ENCODE measurements at places on chromosomes 6 and 20.

- no peak for DNase-seq
These were observed 4.2 kb upstream of the RNF182 start for GRCh38 chr6:13920552-13920951.

DNA sequence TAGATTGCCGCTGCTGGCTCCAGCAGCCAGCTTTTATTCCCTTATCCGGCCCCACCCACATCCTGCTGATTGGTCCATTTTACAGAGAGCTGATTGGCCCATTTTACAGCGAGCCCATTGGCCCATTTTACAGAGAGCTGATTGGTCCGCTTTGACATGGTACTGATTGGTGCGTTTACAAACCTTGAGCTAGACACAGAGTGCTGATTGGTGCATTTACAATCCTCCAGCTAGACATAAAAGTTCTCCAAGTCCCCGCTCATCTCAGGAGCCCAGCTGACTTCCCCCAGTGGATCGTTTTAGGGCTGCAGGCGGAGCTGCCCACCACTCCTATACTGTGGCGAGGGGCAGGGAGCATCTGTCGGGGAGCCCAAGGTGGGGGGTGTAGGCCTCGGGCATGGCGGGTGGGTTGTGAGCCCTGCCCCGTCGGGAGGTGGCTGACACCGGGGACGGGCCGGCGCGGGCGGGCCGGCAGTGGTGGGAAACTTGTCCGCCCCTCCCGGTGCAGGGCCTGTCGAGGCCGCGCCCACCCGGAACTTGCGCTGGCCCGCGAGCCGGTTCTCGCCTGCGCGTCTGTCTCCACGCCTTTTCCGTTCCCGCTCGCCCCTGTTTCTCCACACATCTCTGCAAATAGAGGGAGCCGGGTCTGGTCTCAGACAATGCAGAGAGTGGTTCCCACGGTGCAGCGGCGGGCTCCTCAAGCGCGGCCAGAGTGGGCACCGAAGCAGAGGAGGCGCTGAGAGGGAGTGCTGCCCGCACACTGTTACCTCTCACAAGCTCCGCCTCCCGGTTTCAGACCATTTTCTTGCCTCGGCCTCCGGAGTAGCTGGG is 86.1 kb upstream of the STMND1 start:
- DNase-seq: no peak

DNA sequence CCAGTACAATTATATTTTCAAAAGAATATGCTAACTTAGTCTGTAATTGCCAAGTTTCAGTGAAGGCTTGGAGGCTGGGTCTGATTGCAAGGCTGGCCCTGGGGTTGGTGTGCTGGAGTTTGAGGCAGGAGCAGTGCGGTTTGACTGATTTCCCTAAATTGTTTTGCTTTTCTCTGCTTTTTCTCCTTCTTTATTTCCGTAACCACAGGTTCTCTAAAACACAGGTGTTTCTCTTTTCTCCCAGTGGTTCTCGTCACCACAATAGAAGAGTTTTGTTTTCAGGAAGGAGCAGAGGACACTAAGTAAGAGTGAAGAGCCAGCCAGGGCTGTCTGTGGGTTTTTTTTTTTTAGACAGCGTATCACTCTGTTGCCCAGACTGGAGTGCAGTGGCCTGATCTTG is 8.2 kb upstream of the SNX9 start:
- no peak for DNase-seq

DNA sequence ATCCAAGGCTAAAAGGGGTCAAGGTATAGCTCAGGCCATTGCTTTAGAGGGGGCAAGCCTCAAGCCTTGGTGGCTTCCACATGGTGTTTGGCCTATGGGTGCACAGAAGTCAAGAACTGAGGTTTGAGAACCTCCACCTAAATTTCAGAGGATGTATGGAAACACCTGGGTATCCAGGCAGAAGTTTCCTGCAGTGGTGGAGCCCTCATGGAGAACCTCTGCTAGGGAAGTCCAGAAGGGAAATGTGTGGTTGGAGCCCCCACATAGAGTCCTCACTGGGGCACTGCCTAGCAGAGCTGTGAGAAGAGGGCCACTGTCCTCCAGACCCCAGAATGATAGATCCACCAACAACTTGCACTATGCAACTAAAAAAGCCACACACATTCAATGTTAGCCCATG is 678.7 kb upstream of the ADGRB3 start:
- DNase-seq: no peak

- no peak for DNase-seq
These were observed 606.5 kb downstream of the HACE1 start for GRCh38 chr6:104253236-104253635.

GRCh38 chr6:154598399-154598798 is 87.9 kb upstream of the CNKSR3 start:
- no peak for DNase-seq

DNA sequence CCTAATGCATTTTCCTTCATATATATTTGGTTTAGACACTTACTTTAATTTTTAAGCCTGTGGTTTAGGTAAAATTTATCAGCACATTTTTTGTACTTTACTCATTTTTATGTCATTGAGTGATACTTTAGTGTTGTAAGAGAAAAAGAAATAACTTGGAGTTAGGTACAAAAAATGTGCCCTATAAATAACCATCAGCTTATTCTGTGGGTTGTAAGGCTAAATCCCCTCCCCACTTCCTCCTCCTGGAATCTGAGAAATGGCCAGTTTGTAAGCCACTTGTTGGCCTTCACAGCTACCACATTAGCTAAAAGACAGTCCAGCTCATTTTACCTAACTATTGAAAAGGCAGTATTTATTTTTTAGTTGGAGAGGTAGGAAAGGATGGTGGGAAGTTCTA is 576.3 kb downstream of the PKHD1 start:
- DNase-seq: no peak

GRCh38 chr6:12230523-12230922 is 59.6 kb upstream of the EDN1 start:
- no peak for DNase-seq

DNA sequence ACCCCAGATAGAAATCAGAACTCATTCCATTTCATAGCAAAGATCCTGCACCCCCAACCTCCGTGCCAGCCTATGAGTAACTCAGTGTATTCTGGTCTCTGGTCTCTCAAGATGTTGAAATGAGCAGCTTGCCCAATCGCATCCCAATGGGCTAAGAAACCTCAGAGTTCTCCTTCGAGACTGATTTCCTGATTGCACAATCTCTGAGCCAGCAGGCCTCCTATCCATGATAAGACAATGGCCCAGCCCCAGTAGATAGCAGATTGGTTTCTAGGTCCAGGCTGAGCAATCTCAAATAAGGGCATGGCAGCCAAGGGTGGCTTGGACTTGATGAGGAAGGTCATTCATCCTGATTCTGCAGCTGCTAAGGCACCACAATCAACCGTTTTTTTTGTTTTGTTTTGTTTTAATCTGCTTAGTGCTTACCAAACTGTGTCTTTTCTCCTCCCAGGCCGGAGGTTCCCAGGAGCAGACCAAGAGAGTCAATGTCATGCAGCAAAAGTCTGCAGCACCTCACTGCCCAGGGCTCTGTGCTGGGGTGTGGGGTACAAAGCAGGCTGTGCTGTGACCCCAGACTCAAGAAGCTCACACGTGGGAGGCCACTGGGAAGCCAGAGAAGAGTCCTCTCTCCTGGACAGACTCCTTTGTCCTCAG is 125.1 kb upstream of the NXT1 start:
- DNase-seq: no peak

Data from LoVo (cell line).